ENCODE measurements at places on chromosomes 3 and 15.

DNA sequence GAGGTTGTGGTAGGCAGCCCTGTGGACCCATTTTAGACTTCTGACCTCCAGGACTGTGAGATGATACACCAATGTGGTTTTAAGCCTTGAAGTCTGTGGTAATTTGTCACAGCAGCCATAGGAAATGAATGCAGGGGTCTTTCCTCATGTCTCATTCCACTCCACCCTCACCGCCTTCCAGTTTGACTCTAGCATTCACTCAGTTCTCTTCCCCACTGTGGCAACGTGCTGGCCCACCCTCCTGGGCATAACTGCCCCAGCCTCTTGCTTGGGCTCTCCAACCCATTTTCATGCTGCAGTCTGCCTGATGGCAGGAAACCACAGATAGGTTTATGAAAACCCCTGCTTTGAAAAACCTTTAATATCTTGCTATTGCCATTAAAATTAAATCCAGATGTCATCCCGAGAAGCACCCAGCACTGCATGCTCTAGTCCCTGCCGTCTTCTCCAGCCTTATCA lies 7.3 kb upstream of the TRNT1 start:
- DNase-seq = no peak

- no peak for DNase-seq
These were observed 29.6 kb upstream of the SELENOK start for GRCh38 chr3:53921296-53921695.

GRCh38 chr3:72821161-72821781 lies 27.0 kb downstream of the SHQ1 start:
- no peak for DNase-seq

- DNase-seq = no peak
These were observed 447.9 kb downstream of the CNTN6 start for GRCh38 chr3:1540686-1541085.

- DNase-seq = no peak
These were observed 530.2 kb downstream of the SOX2 start for GRCh38 chr3:182241766-182242488.

GRCh38 chr3:8503461-8503860 lies 1.8 kb downstream of the LMCD1 start:
- DNase-seq = no peak

GRCh38 chr3:1139071-1139470 lies 46.2 kb downstream of the CNTN6 start:
- no peak for DNase-seq

GRCh38 chr3:154086286-154086685 lies 34.9 kb upstream of the ARHGEF26 start:
- DNase-seq = no peak

- no peak for DNase-seq
These were observed 184.5 kb downstream of the USP13 start for GRCh38 chr3:179837374-179837773.

DNA sequence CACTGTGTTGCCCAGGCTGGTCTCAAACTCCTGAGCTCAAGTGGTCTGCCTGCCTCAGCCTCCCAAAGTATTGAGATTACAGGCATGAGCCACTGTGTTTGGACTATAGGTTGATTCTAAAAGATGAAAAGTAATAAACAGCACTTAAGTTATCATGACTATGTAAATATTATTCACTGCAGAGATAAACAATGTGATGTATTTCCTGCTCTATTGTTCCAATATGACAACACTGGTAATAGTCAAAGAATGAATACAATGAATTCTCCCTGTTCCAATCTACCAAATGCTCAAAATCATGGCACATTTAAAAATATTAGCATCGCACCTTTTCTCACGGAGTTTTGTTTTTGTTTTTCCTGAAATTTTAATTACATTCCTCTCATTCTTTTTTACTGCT lies 36.8 kb upstream of the TBL1XR1 start:
- no peak for DNase-seq

DNA sequence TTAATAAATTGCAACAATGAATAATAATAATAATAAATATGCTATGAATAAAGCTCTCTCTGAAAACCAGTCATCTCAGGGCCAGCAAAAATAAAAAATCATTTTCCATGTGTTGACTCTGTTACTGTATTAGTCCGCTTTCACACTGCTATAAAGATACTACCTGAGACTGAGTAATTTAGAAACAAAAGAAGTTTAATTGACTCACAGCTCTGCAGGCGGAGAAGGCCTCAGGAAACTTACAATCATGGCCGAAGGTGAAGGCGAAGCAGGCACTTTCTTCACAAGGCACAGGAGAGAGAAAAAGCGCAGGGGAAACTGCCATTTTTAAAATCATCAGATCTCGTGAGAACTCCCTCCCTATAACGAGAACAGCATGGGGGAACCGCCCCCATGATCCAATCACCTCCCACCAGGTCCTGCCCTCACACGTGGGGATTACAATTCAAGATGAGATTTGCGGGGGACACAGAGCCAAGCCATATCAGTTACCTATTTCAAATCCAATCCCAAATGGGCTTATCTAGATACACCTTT lies 224.1 kb downstream of the IGSF11 start:
- no peak for DNase-seq

DNA sequence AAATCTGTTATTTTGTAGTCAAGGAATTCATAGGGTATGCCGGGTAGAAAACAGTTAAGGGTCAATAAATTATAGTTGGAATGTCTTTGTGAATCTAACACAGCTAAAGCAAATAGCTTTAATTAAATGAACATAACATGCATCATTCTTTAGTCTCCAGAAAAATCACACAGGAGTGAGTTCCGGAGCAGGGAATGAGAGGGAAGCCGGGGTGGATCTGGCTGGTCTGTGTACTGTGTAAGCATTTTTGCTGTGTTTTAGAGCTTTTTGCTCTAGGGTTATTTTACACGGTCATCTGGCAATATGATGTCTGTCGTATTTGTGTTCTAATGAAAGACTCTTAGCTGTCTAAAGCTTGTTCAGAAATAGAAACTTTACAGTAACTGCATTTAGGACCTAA lies 57.5 kb downstream of the MED12L start:
- no peak for DNase-seq

DNA sequence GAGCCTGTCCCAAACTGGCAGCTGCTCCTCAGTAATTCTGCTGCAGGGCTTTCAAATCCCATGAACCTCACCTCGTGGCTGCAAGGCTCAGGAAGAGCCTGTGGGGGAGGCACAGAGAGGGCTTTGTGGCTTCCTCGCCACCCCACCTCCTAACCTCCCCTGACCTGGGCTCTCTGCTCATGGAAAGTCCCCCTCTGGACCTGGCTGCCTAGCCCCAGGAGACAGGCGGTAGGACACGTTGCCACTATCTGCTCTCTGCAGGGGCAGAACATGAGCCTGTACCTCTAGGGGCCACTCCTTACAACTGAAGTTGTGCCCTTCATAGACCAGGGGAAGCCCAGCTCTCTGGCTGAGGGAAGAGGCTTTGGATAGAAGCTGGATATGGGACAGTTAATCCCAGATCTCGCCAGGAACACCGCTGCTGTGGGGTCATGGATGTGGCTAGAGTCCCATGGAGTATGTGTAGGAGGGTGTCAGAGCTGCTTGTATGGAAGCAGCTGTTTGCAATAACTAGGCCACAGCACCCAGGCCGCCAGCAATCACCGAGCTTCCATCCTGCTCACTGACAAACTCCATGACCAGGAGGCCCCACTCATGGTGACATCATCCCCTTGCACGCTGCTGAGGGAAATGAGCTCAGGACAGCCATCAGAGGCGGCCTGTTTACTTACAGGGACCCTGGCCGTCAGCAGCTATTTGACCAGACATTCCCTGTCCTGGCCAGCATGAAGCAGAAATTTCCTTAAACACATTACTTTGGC lies 34.0 kb upstream of the CILP start:
- no peak for DNase-seq

DNA sequence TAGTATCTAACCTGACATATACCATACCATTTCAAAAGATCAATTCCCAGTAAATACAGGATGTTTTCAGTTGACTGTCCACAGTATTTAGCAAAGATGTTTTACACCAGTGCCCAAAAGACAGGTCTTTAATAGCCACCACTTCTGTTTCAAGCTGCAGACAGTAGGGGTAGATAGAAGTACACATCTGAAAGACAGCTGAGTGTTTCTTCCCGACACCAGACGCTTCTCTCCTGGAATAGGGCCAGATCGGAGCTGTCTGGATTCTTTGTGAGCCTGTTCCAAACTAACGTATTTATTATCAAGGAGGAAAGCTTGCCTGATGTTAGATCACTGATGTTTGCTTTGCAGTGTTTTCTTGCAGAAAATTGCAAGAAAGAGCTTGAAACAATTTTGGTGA lies 136.1 kb upstream of the RBMS3 start:
- no peak for DNase-seq

DNA sequence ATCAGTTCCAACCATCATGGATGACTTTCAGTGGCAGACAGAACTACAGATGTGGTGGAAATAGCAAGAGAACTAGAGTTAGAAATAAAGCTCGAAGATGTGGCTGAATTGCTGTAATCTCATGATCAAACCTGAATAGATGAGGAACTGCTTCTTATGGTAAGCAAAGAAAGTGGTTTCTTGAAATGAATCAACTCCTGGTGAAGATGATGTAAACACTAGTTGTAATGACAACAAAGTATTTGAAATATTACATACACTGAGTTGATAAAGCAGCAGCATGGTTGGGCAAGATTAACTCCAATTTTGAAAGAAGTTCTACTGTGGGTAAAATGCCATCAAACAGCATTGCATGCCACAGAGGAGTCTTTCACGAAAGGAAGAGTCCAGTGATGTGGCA lies 131.7 kb upstream of the FAM3D start:
- no peak for DNase-seq

GRCh38 chr3:33023176-33024136 lies 72.0 kb downstream of the CCR4 start:
- DNase-seq = no peak

GRCh38 chr15:69118089-69118488 lies 42.3 kb upstream of the GLCE start:
- DNase-seq = no peak

DNA sequence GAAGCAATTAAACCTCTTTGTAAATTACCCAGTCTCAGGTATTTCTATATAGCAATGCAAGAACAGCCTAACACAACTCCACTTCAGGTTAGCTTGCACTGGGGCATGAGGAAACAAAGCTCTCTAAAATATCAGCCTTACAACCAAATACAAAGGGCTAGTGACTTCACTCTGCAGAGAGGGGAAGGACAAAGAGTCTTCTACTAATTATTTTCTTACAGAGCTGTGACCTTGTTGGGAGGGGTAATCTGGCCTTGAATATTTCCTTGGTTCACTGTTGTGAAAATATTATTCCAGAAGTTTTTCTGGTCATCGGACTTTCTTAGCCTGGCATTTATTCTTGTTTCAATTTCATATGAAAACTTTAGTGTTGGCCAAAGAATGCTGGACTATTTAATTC lies 334.4 kb upstream of the CTNNB1 start:
- DNase-seq = no peak

DNA sequence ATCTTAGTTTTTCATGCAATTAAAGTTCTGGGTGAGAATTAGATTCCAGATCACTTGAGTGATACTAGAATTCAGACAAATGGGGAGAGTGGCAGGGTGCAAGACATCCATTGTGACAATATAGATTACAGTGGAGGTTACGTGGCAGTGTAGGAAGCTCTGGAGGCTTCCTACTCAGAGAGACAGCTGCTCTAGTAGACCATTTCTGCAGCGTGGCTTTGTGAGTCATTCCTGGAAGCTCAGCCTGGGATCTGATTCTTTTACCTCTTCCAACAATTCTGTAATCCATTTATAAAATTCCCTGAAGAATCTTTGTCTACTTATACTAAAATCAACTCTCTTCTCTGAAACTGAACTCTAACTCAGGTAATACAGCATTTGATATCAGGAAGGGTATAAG lies 90.4 kb upstream of the ASB14 start:
- no peak for DNase-seq

GRCh38 chr3:23217872-23218554 lies 14.9 kb downstream of the UBE2E2 start:
- DNase-seq = no peak

DNA sequence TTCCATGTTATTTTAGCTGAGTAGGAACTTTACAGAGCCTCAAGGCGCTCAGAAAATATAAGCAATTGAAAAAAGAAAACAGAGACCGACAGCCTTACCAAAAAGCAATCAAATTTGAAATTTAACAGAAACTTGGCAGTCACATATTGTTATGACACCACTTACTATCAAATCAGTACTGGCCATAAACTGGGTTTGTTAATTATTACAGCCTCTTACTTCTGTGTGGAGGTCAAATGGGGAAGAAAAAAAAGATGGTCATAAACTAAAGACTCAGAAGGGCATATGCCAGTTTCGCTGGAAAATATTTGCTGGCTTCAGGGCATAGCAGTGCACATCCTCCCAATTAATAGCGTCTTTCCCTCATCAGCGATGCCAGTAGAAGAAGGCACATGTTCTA lies 45.5 kb upstream of the SUCLG2 start:
- DNase-seq = no peak

GRCh38 chr3:37072892-37073291 lies 79.6 kb downstream of the MLH1 start:
- no peak for DNase-seq

GRCh38 chr3:125206934-125207333 lies 5.6 kb downstream of the SLC12A8 start:
- no peak for DNase-seq

- DNase-seq = no peak
These were observed 32.2 kb downstream of the SLC24A1 start for GRCh38 chr15:65653801-65654521.

DNA sequence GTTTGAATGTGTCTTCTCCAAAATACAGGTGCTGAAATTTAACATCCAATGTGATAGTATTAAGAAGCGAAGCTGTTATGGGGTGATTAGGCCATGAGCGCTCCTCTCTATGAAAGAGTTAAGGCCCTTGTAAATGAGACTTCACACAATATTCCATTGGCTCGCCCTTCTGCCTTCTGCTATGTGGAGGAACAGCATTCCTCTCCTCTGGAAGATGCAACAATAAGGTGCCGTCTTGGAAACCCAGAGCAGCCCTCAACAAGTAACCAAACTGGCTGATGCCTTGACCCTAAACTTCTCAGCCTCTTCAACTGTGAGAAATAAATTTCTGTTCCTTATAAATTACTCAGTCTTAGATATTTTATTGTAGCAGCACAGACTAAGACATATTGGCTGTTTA lies 874.6 kb downstream of the ROBO1 start:
- no peak for DNase-seq

GRCh38 chr15:98951493-98952320 lies 55.9 kb downstream of the PGPEP1L start:
- DNase-seq = no peak

GRCh38 chr15:82914396-82914795 lies 38.1 kb downstream of the HOMER2 start:
- DNase-seq = no peak

GRCh38 chr15:64836023-64836536 lies 5.6 kb upstream of the PLEKHO2 start:
- DNase-seq = no peak
